ENCODE measurements at places on chromosomes 5 and 9.

- no peak for DNase-seq
These were observed 1763.0 kb upstream of the C9orf72 start for GRCh38 chr9:29336281-29336680.

GRCh38 chr5:123088031-123088805 is 823 bp upstream of the PRDM6 start:
- DNase-seq: peak; percentile 45

GRCh38 chr9:114146735-114147134 is 8.6 kb upstream of the COL27A1 start:
- no peak for DNase-seq

- DNase-seq: peak; percentile 55
These were observed 134.7 kb downstream of the MACIR start for GRCh38 chr5:103393101-103393754.

GRCh38 chr9:136562746-136563495 is 17.1 kb upstream of the NOTCH1 start:
- no peak for DNase-seq

GRCh38 chr5:134083517-134083916 is 31.0 kb upstream of the TCF7 start:
- no peak for DNase-seq

DNA sequence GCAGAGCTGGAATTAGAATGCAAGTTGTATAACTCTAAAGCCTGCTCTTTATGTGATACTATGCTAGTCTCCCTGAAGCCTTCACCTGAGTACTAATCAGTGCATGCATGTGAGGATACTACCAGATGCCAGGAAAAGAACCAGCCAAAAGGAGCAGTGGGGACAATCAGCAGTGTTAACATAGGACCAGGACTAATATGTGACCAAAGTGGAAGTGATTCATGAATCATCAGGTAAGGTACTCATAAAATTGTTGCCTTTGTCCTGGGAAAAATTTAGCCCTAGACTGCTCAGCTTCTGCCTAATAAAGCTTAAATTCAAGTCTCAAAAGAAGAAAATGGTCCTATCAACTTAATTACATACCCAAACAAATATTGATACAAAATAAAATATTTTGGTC is 13.4 kb upstream of the TSLP start:
- DNase-seq: no peak

DNA sequence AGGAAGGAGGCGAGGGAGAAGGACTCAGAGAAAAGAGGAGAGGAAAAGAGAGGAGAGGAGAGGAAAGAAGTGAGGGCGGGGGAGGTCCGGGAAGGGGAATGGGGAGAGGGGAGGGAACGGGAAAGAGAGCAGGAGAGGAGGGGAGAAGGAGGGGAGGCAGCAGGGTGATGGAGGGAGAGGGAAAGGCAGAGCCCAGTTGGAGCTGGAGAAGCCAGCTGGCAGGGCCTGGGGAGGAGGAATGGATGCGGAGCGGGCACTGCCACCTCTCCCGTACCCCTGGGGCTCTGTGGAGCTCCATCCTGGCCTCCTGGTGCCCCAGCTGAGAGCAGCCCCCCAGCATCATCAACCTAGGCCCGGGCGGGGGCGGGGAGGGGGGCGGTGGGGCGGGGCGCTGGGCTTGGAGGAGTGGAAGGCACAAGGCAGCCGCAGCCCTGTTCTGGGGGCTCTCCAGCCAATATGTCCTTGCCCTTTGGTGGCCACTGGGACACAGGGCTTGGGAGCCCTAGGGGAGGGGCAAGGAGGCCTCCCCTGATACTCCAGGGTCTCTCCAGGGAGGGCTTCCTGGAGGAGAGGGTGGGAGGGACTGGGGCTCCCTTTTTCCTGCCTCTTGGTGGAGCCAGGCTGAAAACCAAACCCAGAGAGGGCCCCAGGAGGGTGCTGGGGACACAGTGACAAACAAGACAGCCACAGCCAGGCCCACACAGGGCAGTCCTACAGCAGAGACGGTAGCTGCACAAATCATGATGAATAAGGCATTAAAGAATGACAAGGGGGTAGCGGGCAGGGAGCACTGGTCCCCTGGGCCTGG is 123.7 kb downstream of the C9orf50 start:
- peak; percentile 54 for DNase-seq

- no peak for DNase-seq
These were observed 7.7 kb downstream of the PLGRKT start for GRCh38 chr9:5429873-5430564.

DNA sequence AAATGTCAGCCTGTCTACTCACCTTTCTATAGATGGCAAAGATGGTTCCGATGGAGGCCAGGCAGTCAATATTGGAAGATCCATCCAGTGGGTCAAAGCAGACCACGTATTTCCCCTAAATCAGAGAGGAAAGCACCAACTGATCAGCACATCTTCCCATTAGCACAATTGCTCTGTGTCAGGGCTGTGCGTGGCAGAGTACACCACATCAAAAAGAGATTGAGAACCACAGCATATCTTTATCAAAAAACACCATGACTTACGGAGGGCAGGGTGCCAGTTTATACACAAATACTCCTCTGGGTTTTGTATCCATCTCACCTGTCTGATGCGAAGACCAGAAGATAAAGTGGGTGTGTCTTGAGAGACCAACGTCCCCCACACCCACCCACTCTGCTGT is 9.1 kb downstream of the FBP2 start:
- no peak for DNase-seq

DNA sequence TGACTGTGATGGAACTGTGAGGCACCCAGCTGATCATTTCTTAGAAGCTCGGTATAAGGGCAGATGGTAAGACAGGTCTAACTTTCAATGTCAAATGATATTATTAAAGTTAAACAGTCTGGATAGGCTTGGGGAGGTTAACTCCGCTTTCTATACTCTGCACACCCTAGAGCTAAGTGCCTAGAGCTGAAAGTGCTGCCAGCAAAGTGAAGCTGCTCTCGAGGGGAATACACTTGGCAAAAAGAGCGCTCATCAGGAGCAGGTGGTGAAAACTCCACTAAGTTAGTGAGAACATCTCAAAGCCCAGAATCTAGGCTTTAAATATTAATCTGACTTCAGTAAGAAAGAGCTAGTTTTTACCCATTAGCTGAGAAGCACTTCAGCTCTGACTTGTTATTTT is 349.6 kb upstream of the SLC30A5 start:
- DNase-seq: no peak

GRCh38 chr5:16061163-16061562 is 118.4 kb downstream of the MARCHF11 start:
- no peak for DNase-seq

- peak; percentile 78 for DNase-seq
These were observed 50.1 kb upstream of the SMAD5 start for GRCh38 chr5:136082390-136083193.

GRCh38 chr9:128689820-128690683 is 1.0 kb downstream of the SET start:
- peak; percentile 63 for DNase-seq

DNA sequence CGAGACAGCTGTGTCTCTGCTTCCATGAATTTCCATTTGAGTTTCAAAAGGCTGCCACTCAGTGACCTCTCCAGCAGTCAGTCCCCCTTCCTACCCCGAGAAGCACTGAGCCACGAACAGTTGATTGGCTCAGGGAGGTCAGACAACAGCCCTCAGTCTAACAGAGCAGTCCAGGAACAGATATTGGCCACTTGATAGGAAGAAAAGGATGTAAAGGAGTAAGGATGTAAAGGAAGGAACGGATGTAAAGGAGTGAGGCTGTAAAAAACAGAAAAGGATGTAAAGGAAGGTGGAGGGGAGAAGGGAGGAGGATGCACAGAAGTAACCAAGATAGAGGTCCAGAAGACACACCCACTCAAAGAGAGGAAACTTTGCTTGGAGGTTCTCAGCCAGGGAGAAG is 3.2 kb upstream of the NR4A3 start:
- DNase-seq: peak; percentile 25

DNA sequence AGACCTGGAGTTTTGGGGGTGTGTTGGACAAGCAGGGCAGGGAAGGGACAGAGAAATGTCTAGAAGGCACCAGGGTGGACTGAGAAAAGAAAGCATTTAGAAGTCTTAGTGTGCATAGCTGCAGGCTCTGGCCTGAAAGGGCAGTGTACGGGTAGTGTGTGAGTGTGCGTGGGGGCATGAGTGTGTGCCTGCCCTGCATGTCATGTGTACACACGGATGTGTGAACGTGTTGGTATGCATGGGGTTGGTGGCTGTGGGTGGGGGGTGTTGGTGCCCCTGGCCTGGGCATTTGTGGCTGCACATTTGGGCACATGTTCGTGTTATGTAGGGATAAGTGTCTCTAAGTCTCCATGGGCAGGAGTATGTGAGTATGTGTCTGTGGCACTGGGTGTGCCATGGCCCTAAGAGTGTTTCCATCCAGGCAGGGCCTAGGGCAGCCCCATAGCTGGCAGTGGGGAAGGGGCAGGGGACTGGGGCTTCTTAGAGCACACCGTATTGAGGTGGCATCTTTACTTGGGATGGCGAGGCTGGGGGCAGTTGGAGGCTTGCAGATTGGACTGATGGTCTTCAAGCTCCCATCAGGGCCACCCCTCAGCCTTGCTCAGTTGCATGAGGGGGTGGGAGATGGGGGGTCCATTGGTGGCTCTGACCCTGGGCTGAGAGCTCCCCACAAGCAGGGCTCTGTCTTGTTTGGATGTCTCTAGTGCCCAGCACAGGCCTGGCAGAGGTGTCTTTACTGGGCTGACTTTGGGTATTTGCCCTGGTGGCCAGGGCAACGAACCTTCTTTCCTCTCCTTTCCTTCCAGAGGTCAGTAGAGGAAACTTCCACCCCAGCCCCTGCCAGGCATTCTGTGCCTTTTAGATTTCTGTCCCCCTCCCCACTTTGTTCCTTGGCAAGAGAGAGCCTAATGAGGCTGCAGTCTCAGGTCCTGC is 15.0 kb downstream of the PSD2 start:
- DNase-seq: no peak

- DNase-seq: no peak
These were observed 231.4 kb downstream of the NR2F1-AS1 start for GRCh38 chr5:93349613-93350012.

DNA sequence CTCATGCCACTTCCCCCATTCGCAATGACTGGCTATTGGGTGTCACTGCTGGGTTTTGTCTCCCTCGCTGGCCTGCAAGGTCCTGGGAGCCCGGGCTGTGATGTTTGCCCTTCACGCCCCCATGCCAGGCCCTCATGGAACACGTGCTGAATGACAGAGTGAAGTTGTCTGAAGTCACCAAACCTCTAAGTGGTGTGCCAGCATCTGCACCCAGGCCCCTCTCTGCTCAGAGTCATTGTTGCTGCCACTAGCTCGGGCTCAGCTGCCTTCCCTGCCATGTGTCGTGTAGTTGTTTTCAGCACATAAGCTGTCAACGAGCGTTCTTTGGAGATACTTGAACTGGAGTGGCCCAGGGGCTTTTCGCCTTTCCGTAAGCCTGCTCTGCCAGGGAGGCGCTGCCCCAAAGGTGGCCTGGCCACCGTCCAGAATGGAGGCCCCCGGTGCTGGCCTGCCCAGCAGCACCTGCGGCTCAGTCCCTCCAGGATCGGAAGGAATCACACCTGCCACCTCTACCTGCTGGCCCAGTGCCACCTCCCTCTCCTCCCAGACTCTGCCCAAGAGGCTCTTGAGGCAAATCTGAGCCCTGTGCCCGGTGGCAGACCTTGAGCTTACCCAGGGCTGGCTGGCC is 250.1 kb downstream of the PBX3 start:
- DNase-seq: no peak

DNA sequence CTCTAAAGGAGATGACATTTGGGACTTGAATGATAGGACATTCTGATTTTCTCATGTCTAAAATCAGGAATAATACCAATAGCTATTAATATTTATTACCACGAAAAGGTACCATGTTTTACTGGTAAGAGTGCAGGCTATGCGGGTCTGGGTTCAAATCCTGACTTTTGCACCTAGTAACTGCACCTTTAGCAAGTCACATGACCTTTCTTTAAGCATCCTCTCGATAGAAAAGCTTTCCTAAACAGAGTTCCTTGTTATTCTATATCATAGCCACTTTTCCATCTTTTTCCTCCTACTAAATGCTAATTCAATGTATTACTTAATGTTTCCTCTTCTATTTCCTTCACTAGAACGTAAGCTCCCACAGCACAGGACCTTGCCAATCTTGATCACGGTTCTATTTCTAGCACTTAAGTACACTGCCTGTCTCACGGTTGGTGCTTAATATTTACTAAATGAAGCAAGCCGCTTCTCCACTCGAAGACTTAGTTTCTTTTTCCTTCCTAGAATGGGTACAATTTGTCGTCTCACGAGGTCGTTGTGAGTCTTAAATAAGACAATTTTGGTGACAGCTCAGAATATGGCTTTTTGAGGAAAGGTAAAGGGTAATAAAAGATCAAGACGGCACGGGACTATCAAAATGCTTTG is 816 bp downstream of the RBM18 start:
- DNase-seq: peak; percentile 52

DNA sequence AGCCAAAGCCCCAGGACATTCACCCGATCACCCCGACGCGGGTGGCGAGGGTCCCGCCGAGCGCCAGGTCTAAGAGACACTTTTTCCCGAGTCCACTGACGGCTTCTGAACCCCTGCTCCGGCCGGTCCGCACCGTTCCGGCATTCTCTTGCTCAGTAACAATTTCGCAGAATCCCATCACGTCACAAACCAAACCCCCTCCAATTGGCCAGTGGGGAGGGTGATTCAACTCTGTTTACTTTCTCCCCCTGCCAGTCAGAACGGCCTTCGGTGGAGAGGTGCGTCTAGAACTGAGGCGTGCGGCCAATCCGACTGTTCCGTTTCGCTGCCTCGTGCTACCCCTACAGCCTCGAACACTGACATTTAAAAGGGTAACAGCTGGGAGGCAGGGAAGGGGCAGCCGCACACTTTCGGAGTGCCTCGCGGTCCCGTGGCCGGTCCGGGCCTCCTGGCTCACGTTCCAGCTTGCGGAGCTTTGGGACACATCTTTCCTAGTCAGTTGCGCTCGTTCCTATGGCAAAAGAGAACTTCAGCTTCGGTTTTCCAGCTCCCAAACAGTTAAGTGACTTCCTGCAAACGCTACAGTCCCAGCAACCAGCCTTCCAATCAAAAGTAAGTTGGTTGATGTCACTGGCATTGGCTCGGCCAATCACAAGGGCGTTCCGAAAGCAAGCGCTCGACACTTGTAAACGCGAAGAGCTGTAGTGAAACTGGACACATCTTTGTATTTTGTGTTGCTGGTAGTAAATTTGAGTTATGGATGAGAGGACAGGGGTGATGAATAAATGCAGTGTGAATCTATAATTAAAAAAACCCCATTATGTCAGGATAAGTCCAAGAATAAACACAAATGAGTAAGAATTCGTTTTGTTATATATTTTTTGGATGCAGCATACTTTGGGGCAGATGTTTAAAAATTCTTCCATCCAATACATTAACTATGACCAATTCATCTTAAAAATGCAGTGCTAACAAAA is at the start of gene KLF9:
KLF9 (minus strand) TSS at position 859 of the 977 bp plus-strand sequence. CDS start 1,294 bp downstream, outside the sequence.
- DNase-seq: peak; percentile 99

DNA sequence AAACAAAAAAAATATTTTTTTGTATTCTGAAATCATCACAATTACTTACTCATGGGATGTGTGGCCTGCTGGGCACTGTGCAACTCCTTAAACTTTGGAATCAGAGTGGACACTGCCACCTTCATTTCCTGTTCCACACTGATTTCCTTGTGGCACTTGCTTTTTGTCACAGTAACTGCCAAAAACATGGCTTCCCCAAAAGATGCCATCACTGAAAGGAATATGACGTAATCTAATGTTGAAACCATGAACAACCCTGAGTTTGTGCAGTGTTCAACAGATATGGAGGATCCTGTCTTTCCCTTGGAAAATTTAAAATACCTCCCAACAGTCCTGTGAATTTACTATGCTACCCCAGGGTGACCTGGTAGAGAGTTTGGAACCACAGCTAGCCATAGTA is 12.6 kb upstream of the IL12B start:
- DNase-seq: no peak

GRCh38 chr5:10690460-10691440 is 70.3 kb downstream of the DAP start:
- DNase-seq: no peak
